ENCODE measurements at places on chromosomes 6 and 20. TPM values are rescaled to one million over a fixed set of nuclear protein-coding genes. Genes with fewer than 3 reads are reported as not detected.

- no peak for DNase-seq
- H3K27me3 ChIP-seq, result peaks cover 10% of the 10 kb centered on the region
- H3K4me3 ChIP-seq, result no peak overlapping the region
- no peak overlapping the region for H3K27ac ChIP-seq
Observed at GRCh38 chr6:135089901-135090300, 35.3 kb upstream of the HBS1L start.

GRCh38 chr6:135673501-135674309 is 176.2 kb upstream of the AHI1 start:
- H3K27me3 ChIP-seq, result no peaks in the 10 kb centered on the region
- no peak overlapping the region for H3K27ac ChIP-seq
- H3K4me3 ChIP-seq, result no peak overlapping the region
- no peaks in the 10 kb centered on the region for H3K36me3 ChIP-seq

PI3 gene
- 3.7 TPM for total RNA-seq

HSPA1A gene
- 54.7 TPM for total RNA-seq

PSORS1C2 gene
- total RNA-seq, result not detected

- peaks cover 7% of the 10 kb centered on the region for H3K36me3 ChIP-seq
- H3K27ac ChIP-seq, result peak overlapping the region; percentile 56
- no peak for DNase-seq
- no peak overlapping the region for H3K4me3 ChIP-seq
Observed at GRCh38 chr6:130858498-130859160, 31.4 kb downstream of the SMLR1 start.

GRCh38 chr6:31629014-31629413 is 8.5 kb downstream of the PRRC2A start:
- H3K27ac ChIP-seq, result no peak overlapping the region
- H3K36me3 ChIP-seq, result peaks cover 38% of the 10 kb centered on the region
- peak overlapping the region; percentile 10 for H3K4me3 ChIP-seq
- no peak for DNase-seq
- H3K4me1 ChIP-seq, result peaks cover 5% of the 10 kb centered on the region

DNA sequence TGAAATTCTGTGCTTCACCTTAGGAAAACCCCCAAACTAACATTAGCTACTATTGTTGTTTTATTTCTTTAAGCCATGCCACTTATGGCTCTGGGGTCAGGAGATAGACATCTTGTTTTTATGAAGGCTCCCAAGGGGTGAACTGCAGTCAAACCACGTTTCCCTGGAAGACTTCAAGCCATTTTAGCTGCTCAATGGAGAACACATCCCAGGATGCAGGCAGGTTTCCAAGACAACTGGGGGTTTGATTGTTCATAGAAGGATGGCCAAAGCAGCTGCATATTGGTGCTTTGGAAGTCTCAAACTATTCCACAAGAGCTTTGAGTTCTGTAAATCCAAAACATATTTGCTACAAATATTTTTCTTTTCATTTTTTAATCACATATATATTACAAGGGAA is 818.0 kb downstream of the MAFB start:
- no peak for DNase-seq
- no peak overlapping the region for H3K4me3 ChIP-seq
- H3K4me1 ChIP-seq, result peaks cover 40% of the 10 kb centered on the region
- H3K36me3 ChIP-seq, result peaks cover 7% of the 10 kb centered on the region
- H3K27ac ChIP-seq, result no peak overlapping the region

CST5 gene
- 0.79 TPM for total RNA-seq

GRCh38 chr6:38141085-38141484 is 321.6 kb downstream of the ZFAND3 start:
- H3K36me3 ChIP-seq, result peaks cover 18% of the 10 kb centered on the region
- peak overlapping the region; percentile 64 for H3K27ac ChIP-seq
- H3K27me3 ChIP-seq, result no peaks in the 10 kb centered on the region
- no peak for DNase-seq
- H3K4me1 ChIP-seq, result peaks cover 32% of the 10 kb centered on the region
- H3K4me3 ChIP-seq, result no peak overlapping the region

DNA sequence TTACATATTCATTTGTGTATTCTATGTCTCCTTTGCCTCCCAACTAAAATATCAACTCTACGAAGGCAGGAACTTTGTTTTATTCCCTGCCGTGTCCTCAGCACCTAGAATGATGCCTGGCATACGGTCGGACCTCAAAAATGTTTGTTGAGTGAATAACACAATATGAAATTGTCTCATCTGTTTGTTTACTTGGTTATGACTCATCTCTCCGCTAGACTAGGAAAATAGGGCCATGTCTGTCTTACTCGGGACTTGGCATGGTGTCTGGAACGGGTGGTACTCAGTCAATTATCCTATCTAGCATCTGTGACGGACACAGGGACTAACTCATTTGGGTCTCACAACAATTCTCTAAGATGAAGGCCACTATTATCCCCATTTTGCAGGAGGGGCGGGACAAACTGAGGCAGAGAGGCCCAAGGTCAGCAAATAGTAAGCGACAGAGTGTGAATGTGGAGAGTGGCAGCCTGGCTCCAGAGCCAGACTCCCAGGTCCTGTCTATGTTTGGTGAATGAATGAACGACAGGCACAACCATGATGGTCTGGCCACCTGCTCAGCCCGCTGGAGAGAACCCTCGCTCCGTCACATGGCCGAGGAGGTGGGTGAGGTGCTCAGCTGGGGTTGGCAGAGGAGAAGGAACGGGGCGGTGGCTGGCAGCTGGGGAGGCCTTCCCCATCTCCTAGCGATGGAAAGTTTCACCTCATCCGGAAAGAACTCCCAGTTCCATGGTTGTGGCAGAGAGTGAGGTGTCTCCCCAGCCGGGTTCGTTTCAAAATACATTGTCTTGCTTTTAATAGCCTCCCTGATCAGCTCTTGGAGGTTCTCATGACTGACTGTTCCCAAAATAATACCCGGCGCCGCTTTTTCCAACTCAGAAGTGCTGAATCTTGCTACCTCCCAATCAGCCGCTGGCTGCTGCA is 27.6 kb upstream of the NFATC2 start:
- no peak overlapping the region for H3K4me3 ChIP-seq
- H3K27ac ChIP-seq, result no peak overlapping the region
- H3K4me1 ChIP-seq, result no peaks in the 10 kb centered on the region
- no peaks in the 10 kb centered on the region for H3K36me3 ChIP-seq
- H3K27me3 ChIP-seq, result peaks cover 37% of the 10 kb centered on the region

GATA5 gene
- 12.8 TPM for total RNA-seq

DNA sequence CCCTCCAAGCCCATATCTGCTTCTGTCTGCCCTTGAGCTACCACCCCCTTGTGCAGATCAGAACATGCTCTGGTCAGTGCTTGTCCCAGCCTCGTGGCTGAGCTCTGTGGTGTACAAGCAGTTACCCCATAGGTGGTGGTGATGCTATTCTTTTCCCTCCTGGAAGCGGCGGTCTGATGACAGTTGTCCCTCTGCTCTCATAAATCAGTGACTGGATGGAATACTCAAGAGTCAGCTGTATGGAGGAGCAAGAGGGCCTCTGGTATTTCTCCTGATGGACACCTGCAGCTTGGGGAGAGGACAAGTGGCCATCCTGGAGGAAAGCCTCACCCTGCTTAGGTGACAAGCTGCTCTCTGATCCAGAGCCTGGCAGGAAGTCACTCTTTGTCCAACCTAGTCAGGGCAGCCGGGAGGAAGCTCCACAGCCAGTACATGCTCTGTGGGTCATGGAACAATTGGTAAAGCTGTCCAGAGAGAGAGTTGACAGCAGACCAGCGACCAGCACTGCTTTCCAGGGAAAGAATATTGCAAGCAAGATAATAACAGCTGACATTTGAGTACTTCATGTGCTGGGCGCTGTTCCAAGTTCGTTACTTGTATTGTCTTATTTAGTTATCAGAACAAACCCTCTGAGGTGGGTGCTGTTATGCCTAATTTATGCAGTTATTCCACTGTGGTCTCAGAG is 47.1 kb downstream of the SCAND1 start:
- H3K4me3 ChIP-seq, result no peak overlapping the region
- no peak for DNase-seq
- H3K36me3 ChIP-seq, result peaks cover 22% of the 10 kb centered on the region
- no peak overlapping the region for H3K27ac ChIP-seq

Data from type B pancreatic cell (in vitro differentiated cells).